Heart right ventricle (tissue), 16 donors: ENCODE measurements at places on chromosomes 12 and 14.

GRCh38 chr12:12723149-12723680 lies 6.0 kb downstream of the CDKN1B start:
- DNase-seq: no peak

GRCh38 chr12:79935624-79936345 lies 888 bp upstream of the PPP1R12A start:
- no peak for DNase-seq

DNA sequence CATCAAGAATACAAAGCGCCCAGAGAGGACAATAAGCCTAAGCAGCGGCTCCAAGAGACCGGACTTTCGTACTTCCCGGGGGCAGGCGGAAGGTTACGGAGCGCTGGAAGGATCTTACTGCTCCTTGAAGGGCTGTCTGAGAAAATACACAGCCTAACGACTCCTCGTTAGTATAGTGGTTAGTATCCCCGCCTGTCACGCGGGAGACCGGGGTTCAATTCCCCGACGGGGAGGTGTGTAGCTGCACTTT lies 12.1 kb upstream of the TMPO start:
- DNase-seq: peak; percentile 95

DNA sequence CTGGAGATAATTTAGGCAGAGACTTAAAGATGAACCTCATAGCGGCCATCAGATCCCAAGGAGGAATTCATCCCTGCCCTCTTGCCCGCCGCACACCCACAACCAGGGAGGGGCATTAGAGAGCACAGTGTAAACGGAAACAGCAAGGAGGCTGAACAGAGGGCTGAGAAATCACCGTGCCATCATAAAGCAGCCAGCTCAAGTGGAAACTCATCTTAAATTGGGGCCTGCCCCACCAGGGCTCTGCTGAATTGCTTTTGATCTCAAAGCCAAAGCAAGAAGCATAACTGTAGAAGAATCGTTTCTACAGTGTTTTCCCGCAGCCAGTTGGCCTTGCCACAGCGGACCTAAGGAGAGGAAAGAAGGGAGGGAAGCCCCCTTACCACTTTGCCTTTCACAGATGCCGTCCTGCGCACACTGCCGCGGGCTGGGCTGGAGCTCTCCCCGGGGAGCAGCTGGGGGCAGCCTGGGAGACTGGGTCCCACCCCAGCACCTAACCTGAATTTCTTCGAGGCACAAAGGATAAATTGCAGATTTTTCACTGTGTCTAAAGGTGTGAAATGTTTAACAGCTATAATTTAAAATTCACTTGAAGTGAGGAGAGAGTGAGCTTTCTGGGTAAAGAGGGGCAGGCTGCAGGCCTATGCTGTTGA lies 51.8 kb upstream of the MMP17 start:
- no peak for DNase-seq

DNA sequence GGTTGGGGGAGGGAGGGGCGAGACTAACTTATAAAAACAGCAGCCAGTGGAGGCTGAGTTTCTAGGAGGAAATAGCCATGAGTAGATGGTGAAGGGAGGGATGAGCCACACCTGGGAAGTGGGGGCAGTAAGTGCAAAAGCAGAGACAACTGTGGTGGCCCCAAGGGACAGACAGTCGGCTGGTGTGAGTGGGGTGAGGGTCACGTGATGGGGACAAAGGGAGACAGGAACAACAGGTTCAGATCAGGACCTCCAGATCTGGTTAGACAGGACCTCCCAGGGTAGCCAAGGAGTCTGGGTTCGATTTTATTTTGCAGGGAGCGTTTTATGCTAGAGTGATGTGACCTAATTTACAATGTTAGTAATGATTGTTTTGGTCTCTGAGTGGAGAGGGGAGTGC lies 8.6 kb downstream of the RPH3A start:
- no peak for DNase-seq

- DNase-seq: no peak
These were observed 277.5 kb upstream of the TBX3 start for GRCh38 chr12:114961491-114961890.

- DNase-seq: no peak
These were observed 260.8 kb upstream of the CCDC196 start for GRCh38 chr14:66225337-66225736.

DNA sequence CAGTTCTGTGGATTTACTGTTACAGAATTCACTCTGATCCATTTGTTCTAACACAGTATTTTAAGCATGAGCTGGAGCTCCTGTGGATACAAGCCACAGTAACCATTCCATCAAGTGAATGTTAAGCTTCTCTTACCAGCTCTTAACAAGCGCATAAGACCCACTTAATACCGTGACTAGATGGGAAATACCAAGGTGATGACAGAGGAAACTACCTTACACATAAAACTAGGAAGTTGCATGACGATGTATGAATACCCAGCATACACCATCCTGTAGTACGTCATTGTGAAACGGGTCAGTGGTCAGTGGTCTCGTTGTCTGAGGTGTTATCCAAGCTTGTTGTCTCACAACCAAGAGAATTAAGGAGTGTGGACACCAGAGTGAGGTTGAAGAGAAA lies 2.0 kb upstream of the GALC start:
- no peak for DNase-seq

DNA sequence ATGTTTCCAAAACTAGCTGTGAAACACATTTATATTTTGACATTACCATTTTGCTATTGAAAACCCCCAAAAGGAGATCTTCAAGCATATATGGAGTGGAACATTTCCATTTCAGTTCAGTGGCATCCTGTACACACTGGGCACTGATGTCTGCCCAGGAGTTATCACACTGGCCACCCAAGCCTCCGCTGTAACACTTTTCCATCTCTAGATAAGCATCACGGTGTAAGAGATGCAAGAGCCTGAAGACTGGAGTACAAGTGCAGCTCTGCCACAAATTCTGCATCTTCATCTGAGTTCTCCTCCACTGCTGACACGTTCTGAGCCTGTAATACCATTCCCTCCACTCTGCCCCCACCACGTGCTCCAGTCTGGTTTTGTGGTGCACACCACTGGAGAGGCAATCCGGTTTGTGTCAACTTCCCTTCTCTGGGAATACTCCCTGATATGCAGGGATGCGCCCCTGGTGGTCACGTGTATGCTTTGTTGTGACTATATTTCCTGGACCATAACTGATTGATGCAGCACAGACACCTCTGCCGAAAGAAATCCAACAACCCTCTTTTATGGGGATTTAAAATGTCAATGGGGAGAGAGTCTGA lies 12.7 kb downstream of the SPTLC2 start:
- no peak for DNase-seq

DNA sequence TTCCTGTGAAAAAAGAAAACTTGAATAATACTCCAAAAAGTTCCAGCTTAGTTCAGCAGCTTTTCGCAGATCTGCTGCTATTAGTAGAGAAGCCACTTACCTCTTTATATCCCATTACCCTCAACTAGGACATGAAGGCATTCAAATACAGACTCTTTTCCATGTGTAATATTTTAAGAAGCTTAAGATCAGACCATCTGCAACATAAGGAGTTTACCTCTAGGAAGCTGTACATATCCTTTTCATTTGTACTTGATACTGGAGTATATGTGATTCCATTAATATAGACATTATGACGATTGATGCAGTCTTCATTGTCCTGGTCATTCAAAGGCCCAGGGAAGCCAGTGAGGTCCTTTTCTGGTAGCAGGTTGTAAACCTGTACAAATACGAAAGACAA lies 20.4 kb downstream of the A2M start:
- no peak for DNase-seq

- no peak for DNase-seq
These were observed 930 bp upstream of the MIA2 start for GRCh38 chr14:39232554-39233415.

DNA sequence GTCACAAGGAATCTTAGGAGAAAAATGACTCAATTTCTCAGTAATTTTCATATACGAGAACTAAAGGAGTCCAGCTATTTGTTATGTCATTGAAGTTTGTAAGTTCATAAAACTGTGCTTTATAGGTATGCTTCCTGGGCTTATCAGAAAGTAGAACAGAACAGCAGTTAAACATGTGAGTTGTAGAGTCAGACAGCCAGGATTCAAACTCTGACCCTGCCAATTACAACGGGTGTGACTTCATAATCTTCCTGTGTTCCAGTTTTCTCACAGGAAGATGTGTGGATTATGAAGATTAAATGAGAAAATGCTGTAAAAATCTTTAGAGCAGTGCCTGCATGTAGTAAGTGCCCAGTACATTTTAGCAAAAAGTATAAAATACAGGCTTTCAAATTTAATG lies 8.9 kb downstream of the TRIM9 start:
- DNase-seq: no peak

- peak; percentile 1 for DNase-seq
These were observed 575.5 kb downstream of the ALG10 start for GRCh38 chr12:34597548-34598351.

DNA sequence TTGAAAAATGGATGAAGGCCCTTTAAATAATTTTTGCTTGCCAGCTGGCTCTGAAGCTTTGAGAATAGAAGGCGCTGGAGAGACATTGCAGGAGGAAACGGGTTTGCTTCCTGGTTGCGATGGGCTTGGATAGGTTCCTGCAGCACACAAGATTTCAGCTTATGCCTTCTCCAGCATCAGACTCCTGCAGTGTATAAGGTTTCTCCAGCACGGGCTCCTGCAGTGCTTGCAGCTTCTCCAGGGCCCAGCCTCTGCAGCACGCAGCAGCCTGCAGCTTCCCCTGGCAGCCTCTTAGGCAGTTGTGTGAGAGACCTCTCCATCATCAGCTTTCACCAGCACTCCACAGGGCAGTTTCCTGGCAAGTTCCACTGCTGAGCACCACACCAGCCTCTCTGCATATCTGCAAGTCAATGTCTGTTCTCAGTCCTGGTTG lies 78.7 kb upstream of the ZDHHC17 start:
- DNase-seq: peak; percentile 26

- no peak for DNase-seq
These were observed 692.3 kb downstream of the C12orf50 start for GRCh38 chr12:87336814-87337336.

DNA sequence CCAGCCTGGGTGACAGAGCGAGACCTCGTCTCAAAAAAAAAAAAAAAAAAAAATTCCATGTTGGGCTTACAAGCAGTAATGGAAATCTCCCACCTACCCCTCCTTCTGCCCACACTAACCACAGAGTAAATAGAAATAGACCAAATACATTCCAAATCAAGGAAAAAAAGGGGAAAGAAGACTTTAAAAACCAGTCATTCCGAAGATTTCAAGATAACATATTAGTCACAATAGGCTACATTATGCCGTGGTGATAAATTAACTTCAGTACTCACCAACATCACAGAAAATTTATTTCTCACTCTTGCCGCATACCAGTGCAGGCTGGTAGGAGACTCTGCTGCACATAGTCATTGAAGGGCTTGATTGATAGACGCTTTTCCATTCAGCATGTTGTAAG lies 15.5 kb upstream of the ETV6 start:
- no peak for DNase-seq

DNA sequence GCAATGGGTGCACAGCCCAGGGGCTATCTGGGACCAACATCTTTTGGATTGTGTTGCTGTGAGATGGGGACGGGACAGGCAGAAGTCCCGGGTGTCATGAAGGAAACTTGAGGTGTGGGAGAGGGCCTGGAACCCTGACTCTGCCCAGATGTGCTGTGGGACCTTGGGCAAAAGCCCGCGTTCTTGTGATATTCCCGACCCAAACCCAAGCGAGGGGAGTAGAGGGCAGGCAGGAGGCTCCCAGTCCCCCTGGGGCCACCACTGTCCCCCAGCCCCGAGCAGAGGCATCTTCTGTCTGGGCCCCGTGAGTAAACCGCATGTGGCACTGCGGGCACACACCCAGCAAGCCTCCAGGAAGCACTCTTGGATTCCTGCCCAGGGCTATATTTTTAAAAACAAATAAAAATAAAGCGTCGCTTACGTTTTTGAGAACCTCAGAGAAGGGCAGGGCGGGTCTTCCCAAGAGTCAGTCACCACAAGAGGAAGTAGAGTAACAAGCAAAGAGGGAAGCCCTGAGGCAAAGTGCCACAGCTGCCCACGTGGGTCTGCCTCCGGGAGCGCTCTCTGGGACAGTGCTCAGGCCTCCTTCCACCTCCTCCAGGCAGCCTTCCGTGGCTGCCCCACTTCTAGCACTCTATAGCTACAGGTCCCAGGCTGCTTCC lies 39.5 kb downstream of the BEGAIN start:
- peak; percentile 38 for DNase-seq

DNA sequence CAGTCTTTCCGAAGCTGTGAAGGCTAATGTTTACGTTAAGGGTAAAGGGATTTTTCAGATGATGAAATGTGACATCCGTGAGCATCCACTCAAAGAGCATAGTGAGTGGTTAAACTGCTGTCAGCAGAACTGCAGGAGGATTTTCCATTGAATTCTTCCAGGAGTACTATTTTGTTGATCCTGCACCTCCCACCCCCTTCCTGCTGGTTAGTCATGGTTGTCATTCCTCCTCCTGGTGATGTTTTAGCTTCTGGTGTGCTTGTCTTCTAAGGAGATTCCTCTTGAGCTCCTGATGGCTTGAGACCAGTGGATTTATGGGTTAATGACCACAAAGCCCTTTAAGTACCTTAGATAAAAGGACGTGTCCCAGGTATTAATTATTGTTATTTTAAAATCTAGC lies 2.4 kb upstream of the GPRC5D start:
- DNase-seq: no peak

DNA sequence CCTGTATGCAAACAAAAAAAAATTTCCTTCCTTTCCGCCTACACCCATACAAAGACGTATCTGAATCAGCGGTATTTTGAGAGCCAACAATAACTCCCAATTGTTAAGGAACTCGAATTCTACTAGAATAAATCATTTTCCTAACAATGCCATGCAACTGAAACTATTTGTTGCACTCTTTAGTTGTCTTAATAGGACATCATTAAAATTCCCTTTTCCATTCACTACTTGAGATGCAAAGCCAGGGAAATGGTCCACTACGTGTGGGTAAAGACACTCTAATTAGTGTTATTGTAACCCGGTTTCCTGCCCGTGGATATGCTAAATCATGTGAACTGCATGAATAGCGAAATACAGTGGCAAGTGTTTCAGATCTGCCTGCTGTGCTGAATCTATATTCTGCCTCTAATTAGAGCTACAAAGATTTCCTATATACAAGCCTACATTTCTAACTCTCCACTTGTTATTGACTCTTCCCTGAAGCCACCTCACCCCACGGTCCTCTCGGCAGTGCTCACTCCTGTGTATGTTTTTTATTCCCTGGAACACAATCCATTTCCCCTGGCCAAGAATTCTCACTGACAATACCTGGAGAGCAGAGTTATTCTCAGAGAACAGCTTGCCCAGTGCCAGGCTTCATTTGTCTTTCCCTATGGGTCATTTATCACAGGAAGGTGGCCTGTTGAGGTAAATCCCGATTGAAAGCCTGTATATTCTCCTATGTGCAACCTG lies 168.3 kb downstream of the PAWR start:
- no peak for DNase-seq

DNA sequence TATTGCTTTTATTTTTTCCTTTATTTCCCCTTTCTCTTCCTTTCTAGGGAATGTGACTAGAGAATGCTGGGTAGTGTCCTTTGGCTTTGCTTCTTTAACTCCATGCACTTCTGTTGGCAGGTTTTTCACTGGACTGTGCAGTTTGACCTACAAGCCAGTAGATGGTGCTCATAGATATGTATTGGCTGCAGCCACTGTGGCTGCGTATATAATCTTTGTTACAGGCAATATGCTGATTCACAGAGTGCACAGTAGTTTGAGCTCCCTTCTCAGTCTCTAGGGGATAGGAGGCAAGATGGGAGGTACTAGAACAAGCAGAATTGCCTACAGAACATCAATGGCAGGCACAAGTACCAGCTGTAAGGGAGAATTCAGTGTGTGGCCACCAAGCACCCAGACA lies 503.5 kb downstream of the LRFN5 start:
- no peak for DNase-seq

- peak; percentile 68 for DNase-seq
These were observed 665 bp downstream of the RHOF start for GRCh38 chr12:121792607-121793439.
